Small intestine (tissue), 16 donors: ENCODE measurements at places on chromosomes 5 and 9. TPM values are rescaled to one million over a fixed set of nuclear protein-coding genes. Genes with fewer than 3 reads are reported as not detected.

PCDHA1 gene
- not detected for polyA plus RNA-seq

WNK2 gene
- 101 TPM for polyA plus RNA-seq

GPR150 gene
- polyA plus RNA-seq, result 2.1 TPM

CAMK2A gene
- not detected for polyA plus RNA-seq

ANXA2R gene
- 1.2 TPM for polyA plus RNA-seq

PCDHGB5 gene
- 0.27 TPM for polyA plus RNA-seq

CCNG1 gene
- polyA plus RNA-seq, result 126 TPM

CEP120 gene
- 5.3 TPM for polyA plus RNA-seq

GRM6 gene
- polyA plus RNA-seq, result not detected

MLANA gene
- polyA plus RNA-seq, result not detected

NPR3 gene
- polyA plus RNA-seq, result 0.79 TPM

NIM1K gene
- not detected for polyA plus RNA-seq

MYORG gene
- 10.3 TPM for polyA plus RNA-seq

CATSPER3 gene
- 0.46 TPM for polyA plus RNA-seq

IFNB1 gene
- not detected for polyA plus RNA-seq

TGFBI gene
- polyA plus RNA-seq, result 55.3 TPM

SPOCK1 gene
- polyA plus RNA-seq, result 0.81 TPM

MUSK gene
- polyA plus RNA-seq, result not detected

ZNF354B gene
- polyA plus RNA-seq, result 5.6 TPM

PCDHGB7 gene
- polyA plus RNA-seq, result 2.8 TPM
